ENCODE measurements at places on chromosomes 13 and 19.

DNA sequence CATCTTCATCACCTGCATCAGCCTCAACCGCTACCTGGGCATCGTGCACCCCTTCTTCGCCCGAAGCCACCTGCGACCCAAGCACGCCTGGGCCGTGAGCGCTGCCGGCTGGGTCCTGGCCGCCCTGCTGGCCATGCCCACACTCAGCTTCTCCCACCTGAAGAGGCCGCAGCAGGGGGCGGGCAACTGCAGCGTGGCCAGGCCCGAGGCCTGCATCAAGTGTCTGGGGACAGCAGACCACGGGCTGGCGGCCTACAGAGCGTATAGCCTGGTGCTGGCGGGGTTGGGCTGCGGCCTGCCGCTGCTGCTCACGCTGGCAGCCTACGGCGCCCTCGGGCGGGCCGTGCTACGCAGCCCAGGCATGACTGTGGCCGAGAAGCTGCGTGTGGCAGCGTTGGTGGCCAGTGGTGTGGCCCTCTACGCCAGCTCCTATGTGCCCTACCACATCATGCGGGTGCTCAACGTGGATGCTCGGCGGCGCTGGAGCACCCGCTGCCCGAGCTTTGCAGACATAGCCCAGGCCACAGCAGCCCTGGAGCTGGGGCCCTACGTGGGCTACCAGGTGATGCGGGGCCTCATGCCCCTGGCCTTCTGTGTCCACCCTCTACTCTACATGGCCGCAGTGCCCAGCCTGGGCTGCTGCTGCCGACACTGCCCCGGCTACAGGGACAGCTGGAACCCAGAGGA is 2.6 kb downstream of the P2RY11 start:
- no peak for DNase-seq

DNA sequence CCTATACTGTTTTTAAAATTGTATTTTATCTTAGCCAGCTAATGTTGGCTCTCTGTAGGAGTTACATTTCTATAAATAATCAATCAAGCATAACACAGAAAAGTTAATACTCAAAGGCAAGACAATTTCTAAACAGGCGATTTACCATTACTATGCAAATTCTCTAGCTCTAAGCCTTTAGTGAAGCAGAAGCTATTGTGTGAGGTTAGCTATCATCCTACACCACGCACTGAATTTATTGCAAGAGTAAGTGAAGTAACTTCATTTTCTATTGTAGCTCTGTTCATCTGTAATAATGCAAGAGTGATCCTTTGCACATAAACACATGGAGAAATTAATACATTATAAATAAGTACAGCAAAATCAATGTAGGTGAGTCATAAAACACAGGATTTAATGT is 439.3 kb downstream of the PCDH9 start:
- DNase-seq: no peak

- no peak for DNase-seq
Measured at GRCh38 chr19:29587059-29587458, 19.0 kb upstream of the POP4 start.

GRCh38 chr19:45250832-45251451 is at the start of gene MARK4:
TSS of gene MARK4 (plus strand) at chr19:45251271. CDS start at chr19:45251589, 318 bp downstream.
- peak; percentile 49 for DNase-seq

- DNase-seq: no peak
Measured at GRCh38 chr13:110270507-110270906, 36.5 kb downstream of the COL4A1 start.

DNA sequence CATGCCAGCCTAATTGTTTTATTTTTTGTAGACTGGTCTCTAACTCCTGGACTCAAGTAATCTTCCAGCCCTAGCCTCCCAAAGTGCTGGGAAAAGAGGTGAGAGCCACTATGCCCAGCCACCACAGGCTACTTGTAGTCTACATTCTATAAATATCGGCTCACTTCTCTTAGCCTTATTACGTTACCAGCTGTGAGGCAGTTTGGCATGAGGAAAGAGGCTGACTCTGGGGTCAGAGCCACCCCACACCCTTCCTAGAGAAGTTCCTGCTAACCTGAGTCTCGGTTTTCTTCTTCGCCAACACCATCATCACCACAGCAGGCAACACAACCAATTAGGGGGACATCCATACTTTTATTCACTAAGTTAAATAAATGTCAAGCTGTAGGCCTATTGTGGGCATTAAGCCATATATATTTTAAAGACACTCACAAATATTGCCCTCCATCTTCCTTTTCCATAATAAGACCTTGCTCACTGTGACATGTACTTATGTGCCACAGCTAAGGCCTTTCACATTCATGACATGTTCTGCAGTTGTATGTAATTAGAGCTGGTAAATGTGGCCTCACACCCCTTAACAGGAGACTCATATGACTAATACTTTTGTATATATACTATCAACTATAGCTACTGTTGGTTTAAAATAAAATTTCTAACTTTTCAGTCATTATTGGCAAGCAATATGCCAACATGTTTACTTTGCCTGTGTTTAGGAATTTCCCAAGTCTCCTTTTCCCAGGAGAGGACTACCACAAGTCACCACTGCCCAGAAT is 5.7 kb downstream of the SLC25A30 start:
- no peak for DNase-seq

GRCh38 chr13:81106348-81106747 is 765.4 kb upstream of the SPRY2 start:
- DNase-seq: no peak

GRCh38 chr19:15250640-15250993 is 18.4 kb upstream of the EPHX3 start:
- DNase-seq: no peak

DNA sequence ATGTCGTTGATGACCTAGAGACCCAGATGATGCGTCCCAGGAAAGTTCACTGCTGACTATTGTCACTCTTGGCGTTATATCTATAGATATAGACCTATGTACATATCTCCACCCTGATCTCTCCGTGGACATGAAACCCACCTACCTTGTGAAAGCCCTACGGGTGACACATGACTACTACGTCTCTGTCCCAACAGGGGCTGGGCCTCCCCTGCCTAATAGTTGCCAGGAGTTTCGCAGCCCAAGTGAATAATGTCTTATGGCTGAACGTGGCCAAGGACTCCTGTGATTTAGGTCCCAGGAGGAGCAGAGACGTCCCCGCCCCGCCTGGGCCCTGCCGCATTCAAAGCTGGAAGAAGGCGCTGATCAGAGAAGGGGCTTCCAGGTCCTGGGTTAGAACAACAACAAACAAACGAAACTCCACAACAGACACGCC is 4.9 kb upstream of the POU4F1 start:
- no peak for DNase-seq

DNA sequence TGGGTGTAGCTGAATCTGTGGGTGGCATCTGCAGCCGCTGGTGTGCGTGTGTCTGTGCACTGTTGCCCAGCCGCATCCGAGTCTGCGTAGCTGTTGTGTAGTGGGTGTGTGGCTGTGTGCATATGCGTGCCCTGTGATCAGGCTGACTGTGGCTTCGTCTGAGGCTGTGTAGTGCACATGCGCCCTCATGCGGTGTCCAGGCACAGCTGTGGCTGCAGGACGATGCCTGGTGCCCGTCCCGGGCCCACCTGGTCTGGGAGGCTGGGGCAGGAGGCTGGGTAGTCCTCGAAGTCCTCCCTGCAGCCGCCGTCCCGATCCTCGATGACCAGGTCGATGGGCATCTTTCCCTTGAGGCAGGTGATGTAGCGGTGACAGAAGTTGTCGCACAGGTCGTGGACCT is 4.9 kb downstream of the MEIS3 start:
- DNase-seq: no peak

DNA sequence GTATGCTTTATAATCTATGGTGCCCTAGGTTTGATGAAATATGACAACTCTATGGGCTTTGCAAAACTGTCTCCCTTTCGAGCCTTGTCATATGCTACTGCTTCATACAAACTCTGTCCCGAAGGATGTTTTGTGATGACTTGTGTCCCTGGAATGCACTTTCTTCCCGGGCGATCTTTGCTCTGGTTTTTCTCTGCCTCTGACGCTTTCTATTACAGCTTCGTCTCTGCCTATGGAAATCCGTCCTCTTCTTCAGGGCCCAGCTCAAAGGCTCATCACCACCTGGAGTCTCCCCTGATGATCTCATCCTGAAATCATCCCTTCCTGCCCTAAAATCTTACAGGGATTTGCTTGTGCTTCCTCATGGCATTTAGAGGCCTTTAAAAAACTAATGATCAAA is 191.5 kb upstream of the KL start:
- DNase-seq: peak; percentile 84

- DNase-seq: no peak
Measured at GRCh38 chr19:8655340-8655709, 24.9 kb downstream of the NFILZ start.

DNA sequence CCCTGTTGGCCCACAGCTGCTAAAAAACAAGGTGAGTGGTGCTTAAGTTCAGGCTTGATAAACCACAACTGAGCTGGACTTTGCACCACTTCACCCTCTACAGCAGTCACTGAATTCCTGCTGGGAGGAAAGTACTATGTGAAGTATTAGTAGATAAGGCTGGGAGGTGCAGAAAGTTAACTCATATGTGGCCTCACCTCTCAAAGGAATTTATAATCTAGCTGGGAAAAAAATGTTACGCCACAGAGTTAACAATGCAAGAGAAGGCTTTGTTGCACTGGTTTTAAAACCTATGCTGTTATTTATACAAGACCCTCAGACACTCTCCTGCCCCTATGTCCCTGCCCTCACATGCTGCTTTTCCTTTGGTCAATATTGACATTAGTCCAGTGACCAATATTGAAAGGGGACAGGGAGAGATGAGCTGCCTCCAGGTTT is 60.9 kb downstream of the LIG4 start:
- peak; percentile 2 for DNase-seq

All from fibroblast of pulmonary artery (primary cell).